H54 (cell line): ENCODE measurements at places on chromosomes 2 and 18.

DNA sequence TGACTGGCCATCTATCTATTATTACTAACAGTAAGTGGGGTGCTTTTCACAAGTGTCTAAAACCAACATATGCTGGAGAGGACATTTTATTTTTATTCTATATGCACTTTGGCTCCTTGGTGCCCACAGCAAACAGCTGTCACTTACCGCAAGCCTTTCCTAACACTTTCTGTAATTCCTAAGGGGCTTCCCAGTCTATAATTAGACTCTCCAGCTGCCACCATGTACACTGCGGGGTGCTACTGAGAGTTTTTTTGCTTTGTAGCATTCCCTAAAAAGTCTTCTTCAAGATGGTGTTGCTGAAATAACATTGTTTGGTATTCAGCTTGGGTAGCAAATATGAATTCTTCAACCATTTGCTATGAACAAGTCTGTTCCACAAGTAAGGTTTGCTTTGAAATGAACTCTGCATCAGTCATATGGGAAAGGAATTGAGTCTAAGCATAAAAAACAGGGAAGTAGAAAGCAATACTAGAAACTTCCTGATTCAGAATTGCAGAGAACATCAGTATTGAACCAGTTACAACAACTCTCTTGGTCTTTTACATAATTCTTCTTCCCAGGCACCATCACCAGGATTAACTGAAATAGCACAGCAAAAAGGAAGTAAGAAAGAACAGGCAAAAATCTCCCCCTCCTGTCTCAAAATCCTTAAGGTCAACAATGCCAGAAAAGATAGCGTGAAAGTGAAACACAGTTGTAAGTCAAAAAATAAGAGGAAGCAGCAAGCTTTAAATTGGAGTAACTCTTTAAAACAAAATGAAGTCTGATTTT is 28.6 kb downstream of the EPB41L3 start:
- DNase-seq = no peak

- no peak for DNase-seq
Measured at GRCh38 chr18:10169064-10169562, 255.3 kb downstream of the VAPA start.

GRCh38 chr2:151786483-151786882 is 41.7 kb downstream of the ARL5A start:
- DNase-seq = no peak

GRCh38 chr18:74874351-74874750 is 276.7 kb downstream of the ZNF407 start:
- DNase-seq = no peak

DNA sequence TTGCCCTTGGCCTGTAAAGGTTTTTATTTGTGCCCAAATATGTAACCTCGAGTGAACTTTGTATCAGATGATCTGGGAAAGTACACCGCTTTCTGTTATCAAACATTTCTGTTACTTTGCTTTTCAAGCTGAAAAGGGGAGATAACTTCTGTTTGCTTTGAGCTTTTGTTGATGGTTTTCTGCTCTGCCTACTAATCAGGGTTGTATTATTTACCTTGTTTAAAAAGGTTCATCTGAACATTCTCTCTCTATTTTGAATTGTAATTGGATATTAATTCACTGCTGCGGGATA is 79.4 kb downstream of the XRCC5 start:
- no peak for DNase-seq

GRCh38 chr2:64950226-64951160 is 38.7 kb upstream of the SLC1A4 start:
- DNase-seq = no peak

DNA sequence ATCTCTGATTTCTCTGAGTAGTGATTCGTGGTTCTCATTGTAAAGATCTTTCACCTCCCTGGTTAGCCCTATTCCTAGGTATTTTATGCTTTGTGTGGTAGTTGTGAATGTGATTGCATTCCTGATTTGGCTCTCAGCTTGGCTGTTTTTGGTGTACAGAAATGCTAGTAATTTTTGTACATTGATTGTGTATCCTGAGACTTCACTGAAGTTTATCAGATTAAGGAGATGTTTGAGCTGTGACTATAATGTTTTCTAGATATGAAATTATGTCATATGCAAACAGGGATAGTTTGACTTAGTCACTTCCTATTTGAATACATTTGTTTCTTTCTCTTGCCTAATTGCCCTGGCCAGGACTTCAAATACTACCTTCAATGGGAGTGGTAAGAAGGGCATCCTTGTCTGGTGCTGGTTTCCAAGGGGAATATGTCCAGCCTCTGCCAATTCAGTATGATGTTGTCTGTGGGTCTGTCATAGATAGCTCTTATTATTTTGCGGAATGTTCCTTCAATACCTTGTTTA is 251.9 kb upstream of the ZNF804A start:
- no peak for DNase-seq

DNA sequence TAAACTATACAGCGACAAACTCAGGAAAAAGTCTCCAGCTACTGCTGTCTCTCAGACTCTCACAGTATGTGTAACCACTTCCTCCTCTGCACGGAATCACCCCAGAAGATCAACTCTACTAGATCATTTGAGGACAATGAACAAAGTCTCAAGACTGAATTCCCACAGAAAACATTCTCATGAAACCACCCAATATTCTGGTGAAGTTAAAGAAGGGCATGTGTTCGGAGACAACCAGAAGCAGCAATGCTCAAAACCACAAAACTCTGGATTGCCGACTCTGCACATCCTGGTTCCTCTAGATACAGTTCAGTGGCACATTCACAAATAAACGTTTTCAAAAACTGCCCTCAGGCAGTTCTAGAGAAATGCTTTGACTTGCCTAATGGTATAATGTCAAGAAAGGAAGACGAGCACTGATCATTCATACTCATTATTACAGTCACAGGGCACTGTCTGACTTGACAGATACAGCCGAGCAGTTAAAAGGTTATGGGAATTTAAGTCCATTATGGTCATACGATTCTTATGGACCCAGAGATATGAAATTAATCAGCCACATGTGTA is 91.9 kb upstream of the STK17B start:
- no peak for DNase-seq

- no peak for DNase-seq
Measured at GRCh38 chr2:230939066-230939591, 14.1 kb upstream of the GPR55 start.

- DNase-seq = no peak
Measured at GRCh38 chr2:112787729-112788393, 3.6 kb upstream of the IL1A start.

DNA sequence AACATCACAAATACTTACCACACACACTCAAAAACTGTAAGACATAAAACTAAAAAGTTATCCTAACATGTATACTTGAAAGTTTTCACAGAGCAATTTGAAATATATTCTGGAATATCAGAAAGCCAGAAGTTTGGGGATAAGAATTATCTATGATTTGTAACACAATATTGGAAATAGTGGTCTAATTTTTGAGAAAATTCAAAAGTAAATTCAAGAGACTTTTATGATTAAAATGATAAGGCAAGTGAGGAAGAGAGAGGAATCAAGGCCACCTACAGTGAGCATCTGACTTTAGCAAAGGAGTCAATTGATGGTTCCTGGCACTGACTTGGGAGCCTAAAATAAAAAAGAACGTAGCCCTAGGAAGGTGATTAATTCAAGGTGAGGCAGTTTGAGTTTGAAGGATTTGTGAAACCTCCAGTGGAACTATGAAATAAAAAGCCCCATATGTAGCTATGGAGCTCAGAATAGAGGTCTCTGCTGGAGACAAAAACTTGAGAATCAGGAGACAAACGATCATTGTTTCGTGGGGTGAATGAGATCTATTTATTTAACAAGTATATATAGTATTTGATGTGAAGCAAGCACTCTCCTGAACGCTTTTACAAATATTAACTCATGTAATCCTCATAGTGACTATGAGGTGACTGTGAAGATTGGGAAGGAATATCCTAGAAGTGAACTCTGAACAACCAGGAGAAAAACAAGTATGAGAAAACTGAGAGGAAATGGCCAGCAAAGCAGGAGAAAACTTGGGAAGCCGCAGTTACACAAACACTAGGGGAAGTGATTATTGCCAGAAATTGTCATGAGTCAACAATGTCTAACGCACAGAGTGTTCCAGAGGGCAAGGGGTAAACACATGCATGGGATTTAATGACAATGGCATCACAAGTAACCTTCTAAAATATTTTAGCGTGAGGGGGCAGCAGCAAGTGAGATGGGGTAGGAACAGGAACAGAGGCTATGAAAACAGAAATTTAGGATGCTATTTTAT is 12.8 kb downstream of the TFPI start:
- no peak for DNase-seq

- no peak for DNase-seq
Measured at GRCh38 chr2:22694856-22695255, 690.1 kb upstream of the KLHL29 start.

DNA sequence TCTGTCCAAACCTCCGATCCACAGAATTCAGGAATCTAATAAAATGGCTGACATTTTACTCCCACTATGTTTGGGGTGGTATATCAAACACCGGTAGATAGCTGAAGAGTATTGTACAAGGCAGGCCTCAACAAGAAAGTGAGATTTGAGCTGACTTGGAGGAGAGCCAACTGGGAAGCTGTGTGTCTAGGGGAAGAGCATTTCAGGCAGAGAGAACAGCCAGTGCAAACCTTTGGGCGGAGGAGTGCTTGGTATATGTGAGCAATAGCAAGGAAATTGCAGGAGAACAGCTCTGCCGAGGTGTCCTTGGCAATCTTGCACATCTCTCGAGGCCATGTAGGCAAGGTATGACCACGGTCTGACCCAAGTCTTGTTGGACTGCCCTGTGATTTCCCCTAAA is 1.8 kb upstream of the MERTK start:
- DNase-seq = no peak

- no peak for DNase-seq
Measured at GRCh38 chr2:145759228-145759915, 1239.5 kb upstream of the ZEB2 start.

- DNase-seq = no peak
Measured at GRCh38 chr18:45015788-45016128, 335.1 kb downstream of the SETBP1 start.

GRCh38 chr2:46914578-46915230 is 902 bp downstream of the MCFD2 start:
- DNase-seq = no peak

DNA sequence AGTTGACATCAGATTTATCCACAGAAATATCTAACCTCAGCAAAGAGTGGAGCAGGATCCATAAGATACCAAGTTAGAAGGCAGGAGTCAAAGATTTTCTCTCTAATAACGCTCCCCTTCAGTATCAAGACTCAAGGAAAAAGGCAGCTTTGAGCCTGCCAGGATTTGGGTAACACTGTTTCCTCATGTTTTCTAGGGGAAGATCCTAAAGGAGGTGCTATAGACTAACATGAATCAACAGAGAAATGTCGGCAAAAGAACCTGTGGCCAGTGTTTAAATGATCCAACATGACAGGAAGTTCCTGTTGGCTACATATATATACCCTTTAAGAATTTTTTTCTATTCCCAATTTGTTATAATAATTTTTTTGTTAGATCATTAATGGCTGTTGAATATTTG is 402.3 kb downstream of the TGIF1 start:
- DNase-seq = no peak

DNA sequence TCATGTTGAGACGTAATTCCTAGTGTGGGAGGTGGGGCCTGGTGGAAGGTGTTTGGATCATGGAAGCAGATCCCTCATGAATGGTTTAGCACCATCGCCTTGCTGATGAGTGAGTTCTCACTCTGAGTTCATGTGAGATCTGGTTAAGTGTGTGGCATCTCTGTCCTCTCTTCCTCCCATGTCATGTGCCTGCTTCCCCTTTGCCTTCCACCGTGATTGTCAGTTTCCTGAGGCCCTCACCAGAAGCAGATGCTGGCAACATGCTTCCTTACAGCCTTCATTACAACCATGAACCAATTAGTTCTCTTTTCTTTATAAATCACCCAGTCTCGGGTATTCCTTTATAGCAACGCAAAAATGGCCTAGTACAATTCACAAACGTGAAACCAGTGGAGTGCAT is 14.6 kb upstream of the MCM6 start:
- no peak for DNase-seq

DNA sequence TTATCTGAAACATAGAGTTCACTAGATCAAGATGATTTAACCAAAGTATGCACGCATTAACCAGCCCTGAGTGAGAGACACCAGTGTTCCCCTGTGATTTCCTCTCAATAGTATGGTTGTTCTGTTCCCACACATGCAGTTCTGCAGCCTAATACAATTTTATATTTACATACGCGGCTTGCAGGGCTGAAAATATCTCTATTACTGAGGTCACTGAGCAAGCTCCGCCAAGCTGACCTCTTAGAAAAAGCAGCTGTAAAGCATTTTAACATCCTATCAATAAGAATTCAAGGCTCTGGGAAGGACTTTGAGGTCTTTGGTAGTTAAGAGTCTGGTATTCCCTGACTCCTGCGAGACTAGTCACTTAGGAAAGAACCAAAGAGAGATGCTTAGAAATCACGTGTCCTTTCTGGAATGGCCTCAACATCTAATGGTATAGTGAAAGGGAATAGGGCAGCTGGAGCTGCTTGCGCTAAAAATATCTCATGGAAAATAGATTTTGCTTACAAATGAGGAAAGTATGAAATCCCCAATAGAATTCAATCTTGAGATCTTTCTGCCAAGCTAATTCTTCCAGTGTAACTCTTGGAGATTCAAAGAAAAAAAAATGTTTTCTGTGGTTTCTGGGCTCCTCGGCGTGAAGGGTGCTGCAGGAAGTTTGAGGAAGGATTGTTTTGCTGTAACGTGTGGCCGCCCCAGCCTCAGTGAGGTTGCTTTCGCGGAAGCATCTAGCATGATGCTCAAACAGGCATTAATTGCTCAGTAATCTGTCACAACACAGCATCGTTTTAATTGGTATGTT is 59.2 kb downstream of the DOCK10 start:
- DNase-seq = no peak

GRCh38 chr2:239926587-239927232 is 98.4 kb downstream of the NDUFA10 start:
- no peak for DNase-seq

GRCh38 chr2:207688597-207688996 is 22.8 kb upstream of the CCNYL1 start:
- DNase-seq = no peak

GRCh38 chr2:96859099-96859649 is 1.4 kb upstream of the ANKRD39 start:
- no peak for DNase-seq

DNA sequence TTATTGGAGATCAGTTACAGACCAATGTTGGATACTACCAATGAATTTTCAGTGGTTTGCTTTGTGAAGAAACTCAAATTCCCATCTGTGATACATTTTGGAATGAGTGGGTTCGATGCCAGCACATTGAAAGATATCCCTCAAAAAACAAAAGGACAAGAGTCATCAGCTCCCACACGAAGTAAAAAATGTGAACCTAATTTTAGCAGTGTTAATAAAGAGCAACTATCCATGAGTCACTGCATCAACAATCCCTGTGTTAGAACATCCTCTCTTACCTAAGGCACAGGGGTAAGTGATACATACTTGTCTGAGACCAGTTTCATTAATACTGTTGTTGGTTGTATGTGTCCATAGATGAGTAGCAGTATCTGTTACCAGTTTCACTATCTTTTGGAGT is 551.8 kb upstream of the SOX11 start:
- no peak for DNase-seq
